ENCODE measurements at places on chromosomes 16 and 17. TPM values are rescaled to one million over a fixed set of nuclear protein-coding genes. Genes with fewer than 3 reads are reported as not detected.

The GPR139 gene
- not detected for total RNA-seq

The CIBAR2 gene
- total RNA-seq = not detected

- no peak for DNase-seq
Measured at GRCh38 chr17:57357392-57357784, 101.1 kb downstream of the MSI2 start.

- DNase-seq = no peak
Measured at GRCh38 chr16:66949472-66949871, 11.6 kb upstream of the CES3 start.

- DNase-seq = no peak
Measured at GRCh38 chr17:37492167-37492566, 2.5 kb downstream of the DUSP14 start.
